GM23338 (cell line): ENCODE measurements at places on chromosomes 13 and 19. TPM values are rescaled to one million over a fixed set of nuclear protein-coding genes. Genes with fewer than 3 reads are reported as not detected.

- peaks cover 22% of the 10 kb centered on the region for H3K4me1 ChIP-seq
- no peak for DNase-seq
- no peak overlapping the region for H3K4me3 ChIP-seq
- no peaks in the 10 kb centered on the region for H3K27me3 ChIP-seq
- no peaks in the 10 kb centered on the region for H3K36me3 ChIP-seq
Measured at GRCh38 chr13:24056616-24057137, 103.8 kb upstream of the SPATA13 start.

GRCh38 chr13:113086991-113087922, 18.3 kb upstream of the F7 start:
- H3K4me3 ChIP-seq: no peak overlapping the region
- no peaks in the 10 kb centered on the region for H3K27me3 ChIP-seq
- DNase-seq: no peak
- H3K27ac ChIP-seq: no peak overlapping the region
- no peaks in the 10 kb centered on the region for H3K36me3 ChIP-seq
- H3K4me1 ChIP-seq: no peaks in the 10 kb centered on the region

The CAPN12 gene
- 19.1 and 21.8 TPM in 2 replicates for polyA plus RNA-seq

The NCAN gene
- polyA plus RNA-seq: 1.8 and 2.2 TPM in 2 replicates

GRCh38 chr19:36573895-36574720, 1.0 kb upstream of the ZNF529 start:
- H3K27ac ChIP-seq: peak overlapping the region; percentile 79
- peak; percentile 43 for DNase-seq
- 0 out of 2 replicates have a peak, but pooled peaks cover 5% of the 10 kb centered on the region for H3K4me1 ChIP-seq
- H3K36me3 ChIP-seq: peaks cover 16% of the 10 kb centered on the region

DNA sequence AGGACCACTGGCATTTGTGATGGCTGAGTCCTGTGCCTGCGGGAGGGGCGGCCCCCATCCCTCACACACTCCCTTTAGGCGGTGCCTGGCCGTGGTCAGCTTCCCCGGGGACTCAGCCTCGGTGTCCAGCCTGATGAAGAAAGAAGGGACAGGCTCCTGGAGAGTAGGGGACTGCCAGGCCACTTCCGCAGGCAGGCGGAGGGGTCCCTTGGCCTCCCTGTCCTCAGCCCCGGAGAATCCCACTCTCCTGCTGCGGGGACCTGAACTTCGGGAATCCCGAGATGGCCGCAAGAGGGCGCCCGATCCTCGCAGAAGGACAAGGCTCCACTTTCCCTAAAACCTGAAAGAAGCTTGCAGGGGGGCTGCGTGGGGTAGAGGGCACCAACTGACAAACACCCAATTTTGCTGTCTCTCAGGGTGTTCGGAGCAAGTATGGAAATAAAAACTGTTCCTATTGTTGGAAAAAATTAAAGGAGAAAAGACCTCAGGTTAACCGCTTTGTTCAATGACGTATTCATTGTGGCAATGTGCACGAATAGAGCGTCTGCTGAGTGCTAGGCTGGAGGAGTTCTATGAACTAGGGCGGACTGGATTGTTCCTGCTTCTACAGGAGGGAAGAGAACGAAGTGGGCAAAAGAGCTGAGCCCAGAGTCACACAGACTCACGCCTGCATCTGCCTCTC, 297.3 kb downstream of the ZNF536 start:
- DNase-seq: peak; percentile 85
- H3K27me3 ChIP-seq: no peaks in the 10 kb centered on the region
- no peak overlapping the region for H3K27ac ChIP-seq
- peaks cover under 1% of the 10 kb centered on the region; the same call in 1 of the 2 replicates for H3K4me1 ChIP-seq
- H3K36me3 ChIP-seq: no peaks in the 10 kb centered on the region
- peak overlapping the region; percentile 43; the same call in 1 of the 2 replicates for H3K4me3 ChIP-seq

- H3K27me3 ChIP-seq: no peaks in the 10 kb centered on the region
- H3K4me1 ChIP-seq: peaks cover 3% of the 10 kb centered on the region; the same call in 1 of the 2 replicates
- DNase-seq: no peak
- H3K27ac ChIP-seq: no peak overlapping the region
- no peak overlapping the region for H3K4me3 ChIP-seq
Measured at GRCh38 chr13:76872675-76873074, 13.5 kb downstream of the KCTD12 start.

DNA sequence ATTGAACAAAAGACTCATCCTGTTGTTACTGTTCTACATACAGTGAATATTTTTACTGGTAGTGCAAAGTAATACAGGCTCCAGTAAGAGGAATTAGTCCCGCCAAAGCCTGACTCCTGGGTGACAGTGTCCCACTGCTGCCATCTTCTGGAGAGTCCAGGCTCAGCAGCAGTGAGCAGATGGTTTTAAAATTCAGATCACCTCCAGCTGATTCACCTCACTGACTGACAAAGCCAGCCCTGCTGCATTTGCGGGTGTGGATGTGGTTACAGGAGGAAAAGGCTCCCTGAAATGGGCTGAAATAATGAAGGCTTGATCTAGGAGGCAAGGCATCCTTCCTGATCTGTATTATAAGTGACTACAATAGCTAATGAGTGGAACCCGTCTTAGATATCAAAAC, 18.3 kb downstream of the PABPC3 start:
- no peak overlapping the region for H3K4me3 ChIP-seq
- H3K4me1 ChIP-seq: peaks cover 11% of the 10 kb centered on the region
- peak; percentile 82 for DNase-seq
- no peaks in the 10 kb centered on the region for H3K36me3 ChIP-seq
- H3K27me3 ChIP-seq: no peaks in the 10 kb centered on the region

The RAB3A gene
- polyA plus RNA-seq: 20.3 and 24.1 TPM in 2 replicates

DNA sequence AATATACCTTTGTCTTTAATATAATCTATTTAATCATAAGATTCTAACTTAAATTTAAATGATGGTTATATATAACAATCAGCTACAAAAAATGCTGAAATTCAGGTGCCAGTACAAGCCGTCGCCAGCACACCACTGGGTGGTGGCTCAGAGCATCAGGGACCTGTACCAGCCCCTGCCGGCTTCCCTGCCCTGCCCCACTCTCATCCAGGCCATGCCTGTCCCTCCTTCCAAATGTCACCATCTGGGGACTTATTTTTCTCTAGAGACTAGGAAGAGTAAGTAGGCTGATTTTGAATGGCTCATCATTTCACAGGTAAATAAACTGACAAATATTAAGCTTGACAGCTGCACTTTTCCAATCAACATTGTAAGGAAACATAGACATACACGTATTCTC, 1.6 kb downstream of the METTL21C start:
- H3K27me3 ChIP-seq: no peaks in the 10 kb centered on the region
- H3K4me1 ChIP-seq: peaks cover 16% of the 10 kb centered on the region
- H3K36me3 ChIP-seq: no peaks in the 10 kb centered on the region
- H3K4me3 ChIP-seq: no peak overlapping the region
- no peak overlapping the region for H3K27ac ChIP-seq

- H3K27me3 ChIP-seq: peaks cover 6% of the 10 kb centered on the region; the same call in 1 of the 2 replicates
- DNase-seq: peak; percentile 26
- no peaks in the 10 kb centered on the region for H3K4me1 ChIP-seq
- no peak overlapping the region for H3K27ac ChIP-seq
- peak overlapping the region; percentile 36; the same call in 1 of the 2 replicates for H3K4me3 ChIP-seq
- peaks cover 89% of the 10 kb centered on the region for H3K36me3 ChIP-seq
Measured at GRCh38 chr19:36748431-36749275, 24.0 kb downstream of the ZNF850 start.

The GPC5 gene
- 0.78 and 0.95 TPM in 2 replicates for polyA plus RNA-seq

DNA sequence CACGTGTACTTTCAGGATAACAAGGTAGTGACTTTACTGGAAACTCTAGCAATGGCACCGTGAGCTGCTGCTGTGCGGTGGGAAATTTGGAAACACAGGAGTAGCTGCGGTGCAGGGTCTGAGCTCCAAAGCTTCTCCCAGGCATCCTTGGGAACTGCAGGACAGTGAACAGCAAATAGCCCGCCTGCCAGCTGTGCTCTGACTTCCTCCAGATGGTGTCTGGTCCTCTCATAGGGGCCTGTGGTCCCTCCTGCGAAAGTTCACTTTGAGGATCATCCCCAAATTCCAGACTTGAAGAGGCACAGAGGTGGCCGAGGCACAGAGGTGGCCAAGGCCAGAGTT, 287.3 kb upstream of the MAB21L1 start:
- no peak for DNase-seq
- H3K4me3 ChIP-seq: no peak overlapping the region
- H3K4me1 ChIP-seq: no peaks in the 10 kb centered on the region
- H3K36me3 ChIP-seq: no peaks in the 10 kb centered on the region
- H3K27ac ChIP-seq: no peak overlapping the region

- no peak for DNase-seq
- H3K4me3 ChIP-seq: no peak overlapping the region
- no peak overlapping the region for H3K27ac ChIP-seq
- H3K27me3 ChIP-seq: no peaks in the 10 kb centered on the region
- H3K36me3 ChIP-seq: no peaks in the 10 kb centered on the region
Measured at GRCh38 chr13:102392481-102393209, 9.2 kb downstream of the FGF14 start.

The FSD1 gene
- 50.7 and 52.1 TPM in 2 replicates for polyA plus RNA-seq

The IPO5 gene
- polyA plus RNA-seq: 107 and 124 TPM in 2 replicates

DNA sequence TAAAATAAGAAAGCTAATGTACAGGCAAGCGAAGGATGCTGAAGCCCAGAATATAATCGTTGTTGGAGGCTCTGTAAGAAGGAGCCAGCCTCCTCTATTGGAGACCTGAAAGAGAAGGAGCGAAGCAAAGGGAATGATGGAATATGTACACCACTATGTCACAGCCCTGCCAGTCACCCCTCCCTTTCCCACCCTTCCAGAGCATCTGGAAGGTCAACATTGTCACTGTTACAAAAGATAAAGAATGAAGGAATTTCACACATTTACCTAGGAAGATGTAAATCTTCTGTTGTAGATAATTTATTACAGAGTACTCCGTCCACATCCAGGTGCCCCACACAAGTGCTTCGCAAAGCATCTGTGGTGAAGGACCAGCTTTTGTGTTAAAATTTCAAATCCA, 39.7 kb upstream of the SACS start:
- H3K4me1 ChIP-seq: peaks cover 28% of the 10 kb centered on the region
- H3K36me3 ChIP-seq: no peaks in the 10 kb centered on the region
- H3K27ac ChIP-seq: no peak overlapping the region
- DNase-seq: no peak

The OLFM2 gene
- 58.1 and 62.1 TPM in 2 replicates for polyA plus RNA-seq

The ESD gene
- polyA plus RNA-seq: 106 and 123 TPM in 2 replicates

The TEAD2 gene
- polyA plus RNA-seq: 30.3 and 34.3 TPM in 2 replicates

The OR10H2 gene
- polyA plus RNA-seq: not detected in 2 replicates

- H3K4me3 ChIP-seq: peak overlapping the region; percentile 83
- H3K4me1 ChIP-seq: peaks cover 15% of the 10 kb centered on the region; the same call in 1 of the 2 replicates
- DNase-seq: peak; percentile 98
- no peaks in the 10 kb centered on the region for H3K27me3 ChIP-seq
- H3K27ac ChIP-seq: no peak overlapping the region
- no peaks in the 10 kb centered on the region for H3K36me3 ChIP-seq
Measured at GRCh38 chr19:3721131-3721886, 13.1 kb downstream of the TJP3 start.

DNA sequence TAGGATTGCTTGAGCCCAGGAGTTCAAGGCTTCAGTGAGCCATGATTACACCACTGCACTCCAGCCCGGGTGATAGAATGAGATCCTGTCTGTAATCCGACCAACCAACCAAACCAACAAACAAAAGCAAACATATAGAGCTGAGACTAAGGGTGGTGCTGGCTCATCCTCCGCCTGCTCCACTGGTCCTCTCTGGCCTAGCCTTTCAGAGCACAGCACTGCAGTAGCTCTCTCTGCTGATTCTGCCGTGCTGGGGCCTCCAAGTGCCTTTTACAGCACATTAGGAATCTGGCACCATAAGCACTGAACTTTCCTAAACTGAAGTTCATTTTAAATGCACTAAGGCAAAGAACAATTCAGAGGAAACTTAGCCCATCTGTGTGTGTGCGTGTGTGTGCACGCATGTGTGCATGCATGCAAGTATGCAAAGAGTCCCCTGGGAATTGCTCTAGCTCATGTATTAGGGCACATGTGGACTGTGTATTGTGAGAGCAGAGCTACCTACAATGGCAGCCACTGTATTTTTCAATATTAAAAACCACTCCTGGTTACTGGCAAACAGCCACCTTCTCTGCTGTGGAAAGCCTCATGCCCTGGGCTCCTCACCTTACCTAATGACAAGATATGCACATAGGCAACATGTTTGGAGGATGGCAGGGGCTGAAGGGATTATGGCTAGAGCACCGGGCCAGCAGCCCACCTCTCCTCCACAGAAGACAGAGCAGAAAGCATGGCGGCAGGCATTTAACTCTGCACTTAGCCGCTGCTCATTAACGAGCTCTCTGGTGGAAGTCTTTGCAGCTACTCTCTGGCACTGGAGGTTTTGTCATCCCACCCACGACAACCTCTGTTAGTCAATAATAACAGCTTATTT, 223.1 kb upstream of the TSHZ3 start:
- H3K27ac ChIP-seq: no peak overlapping the region
- no peak overlapping the region for H3K4me3 ChIP-seq
- no peak for DNase-seq
- H3K27me3 ChIP-seq: no peaks in the 10 kb centered on the region
- H3K36me3 ChIP-seq: no peaks in the 10 kb centered on the region

GRCh38 chr13:43240278-43240677, 216.9 kb downstream of the DNAJC15 start:
- DNase-seq: no peak
- no peaks in the 10 kb centered on the region for H3K4me1 ChIP-seq
- no peaks in the 10 kb centered on the region for H3K27me3 ChIP-seq
- no peak overlapping the region for H3K4me3 ChIP-seq
- H3K36me3 ChIP-seq: no peaks in the 10 kb centered on the region
- H3K27ac ChIP-seq: no peak overlapping the region
